ENCODE measurements at places on chromosomes 4 and X.

DNA sequence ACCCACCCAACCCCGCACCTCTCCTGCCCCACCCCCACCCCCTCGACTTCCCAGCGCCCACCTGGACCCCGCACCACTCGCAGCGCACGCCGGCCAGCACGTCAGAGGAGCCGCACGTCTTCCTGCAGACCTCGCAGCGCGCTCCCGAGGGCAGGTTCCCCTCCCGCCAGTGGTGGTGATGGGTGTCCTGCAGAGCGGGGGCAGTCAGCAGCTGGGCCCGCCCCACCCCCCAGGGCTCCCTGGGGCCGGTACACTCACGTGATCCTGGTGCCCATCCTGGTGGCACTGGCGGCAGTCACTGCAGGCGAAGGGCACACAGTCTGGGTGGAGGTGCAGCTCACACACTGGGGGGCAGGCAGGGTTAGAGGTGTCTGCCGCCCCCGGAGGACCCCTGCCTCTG, 5.1 kb downstream of the DGKQ start:
- no peak for DNase-seq

GRCh38 chrX:20270562-20270890, 3.8 kb upstream of the RPS6KA3 start:
- DNase-seq: no peak

DNA sequence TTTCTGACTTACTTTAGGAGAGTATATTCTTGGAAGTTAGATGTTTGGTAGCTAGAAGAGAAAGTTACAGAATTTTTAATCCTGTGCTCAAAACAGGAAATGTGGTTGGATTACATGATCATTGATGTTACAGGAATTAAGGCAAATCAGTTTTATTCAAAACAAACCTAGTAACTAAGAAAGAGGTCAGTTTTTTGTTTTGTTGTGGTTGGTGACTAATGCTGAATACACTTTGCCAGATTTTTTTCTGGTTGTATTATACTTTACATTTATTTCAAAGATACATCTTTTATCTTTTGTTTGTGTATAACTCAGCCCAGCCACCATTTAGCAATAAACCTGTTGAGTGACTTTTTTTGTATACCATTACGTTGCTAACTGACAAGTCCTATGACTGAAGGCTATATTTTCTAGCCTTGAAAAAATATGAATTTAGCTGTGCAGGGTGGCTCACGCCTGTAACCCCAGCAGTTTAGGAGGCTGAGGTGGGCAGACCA, 116.7 kb downstream of the KLHL8 start:
- peak; percentile 59 for DNase-seq

GRCh38 chr4:108846568-108846967, 83.7 kb upstream of the ETNPPL start:
- DNase-seq: no peak

DNA sequence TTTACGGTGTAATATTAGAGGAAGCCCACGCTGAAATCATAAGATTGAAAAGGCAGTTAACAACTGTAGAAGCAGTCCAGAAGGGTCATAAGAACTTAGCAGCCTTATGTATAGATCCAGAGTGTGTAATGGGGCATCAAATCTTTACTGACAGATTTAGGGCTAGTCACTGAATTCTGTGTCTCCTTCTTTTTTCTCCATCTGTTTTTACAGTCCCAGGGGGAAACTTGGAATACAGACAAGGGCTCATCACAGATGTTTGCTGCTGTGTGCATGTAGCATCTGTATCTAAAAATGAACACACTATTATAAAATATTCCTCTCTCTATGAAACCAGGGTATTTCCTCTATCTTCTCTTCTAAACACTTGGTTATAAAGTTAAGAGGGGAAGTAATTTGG, 43.9 kb downstream of the CYSLTR1 start:
- DNase-seq: no peak

DNA sequence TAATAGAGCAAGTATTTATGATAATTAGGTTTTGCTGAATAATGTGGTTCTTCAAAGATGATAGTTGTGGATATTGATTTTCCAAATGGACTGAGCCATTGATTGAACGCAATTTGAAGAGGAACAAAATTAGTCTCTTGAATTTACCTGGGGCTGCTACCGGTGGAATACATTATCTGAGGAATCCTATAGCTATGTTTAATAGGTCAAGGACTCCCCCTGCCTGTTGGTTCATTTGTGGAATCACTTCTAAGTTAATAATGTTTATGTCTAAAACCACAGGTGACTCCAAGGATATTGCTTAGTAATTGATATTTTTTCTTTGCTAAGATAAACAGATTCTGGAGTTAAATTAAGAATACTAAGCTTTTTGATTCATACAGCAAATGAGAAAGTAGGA, 576.0 kb upstream of the PABPC4L start:
- no peak for DNase-seq

GRCh38 chr4:123250843-123251242, 145.8 kb upstream of the SPRY1 start:
- no peak for DNase-seq

DNA sequence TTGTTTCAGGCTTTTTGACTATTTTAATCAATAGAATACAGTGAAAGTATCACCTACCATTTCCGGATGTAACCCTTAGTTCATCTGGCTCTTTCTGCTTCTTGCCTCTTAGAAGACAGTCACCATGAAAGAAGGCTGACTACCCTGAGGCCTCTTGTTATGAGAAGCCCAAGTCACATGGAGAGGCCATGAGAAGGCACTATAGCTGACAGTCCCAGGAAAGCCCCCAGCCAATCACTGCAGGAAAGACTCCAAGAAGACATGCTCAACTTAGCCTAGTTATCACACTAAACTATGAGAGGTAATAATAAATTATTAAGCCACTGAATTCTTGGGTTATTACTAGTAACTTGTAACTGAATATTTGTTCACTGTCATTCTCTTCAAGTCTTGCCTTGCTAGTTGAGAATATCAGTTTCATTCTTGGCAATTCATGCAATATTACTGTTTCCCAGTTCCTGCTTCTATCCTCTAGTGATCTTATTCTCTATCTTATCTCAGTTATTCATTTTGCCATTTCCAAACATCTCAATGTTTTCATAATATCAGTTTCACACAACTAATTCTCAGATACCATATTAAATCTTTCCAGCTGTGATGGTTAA, 57.1 kb upstream of the GUCY1A1 start:
- no peak for DNase-seq

- no peak for DNase-seq
Observed at GRCh38 chrX:109352066-109352588, 129.8 kb downstream of the GUCY2F start.

DNA sequence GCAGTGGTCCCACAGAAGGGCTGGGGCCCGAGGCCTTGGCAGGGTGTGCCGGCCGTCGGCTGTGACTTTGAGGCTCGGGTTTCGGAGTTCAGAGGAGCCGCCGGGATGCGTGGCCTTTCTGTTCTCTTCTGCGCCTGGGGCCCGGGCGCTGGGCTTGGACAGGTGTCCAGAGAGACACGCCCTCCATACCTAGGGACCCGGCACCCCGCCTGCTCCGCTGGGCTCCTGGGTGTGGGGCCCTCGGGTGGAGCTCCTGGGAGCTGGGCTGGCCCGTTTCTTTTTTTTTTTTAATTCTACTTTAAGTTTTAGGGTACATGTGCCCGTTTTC, 11.3 kb downstream of the FGFRL1 start:
- no peak for DNase-seq

GRCh38 chr4:154004507-154005170, 215.8 kb upstream of the SFRP2 start:
- DNase-seq: no peak

DNA sequence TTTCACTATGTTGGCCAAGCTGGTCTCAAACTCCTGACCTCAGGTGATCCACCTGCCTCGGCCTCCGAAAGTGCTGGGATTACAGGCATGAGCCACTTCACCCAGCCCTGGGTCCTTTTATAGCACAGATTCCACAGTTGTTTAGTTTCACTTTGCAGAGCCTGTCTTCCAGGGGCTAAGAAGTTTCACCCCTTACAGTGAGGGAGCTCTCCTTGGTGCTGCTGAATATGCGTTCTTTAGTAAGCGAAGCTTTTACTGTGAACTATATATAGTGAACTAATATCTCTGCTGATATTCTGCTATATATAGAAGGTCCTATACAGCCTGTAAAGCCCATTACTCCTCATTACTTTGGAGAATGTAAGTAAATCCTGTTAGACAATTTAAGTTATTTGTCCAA, 4.2 kb downstream of the TCEAL6 start:
- DNase-seq: no peak

DNA sequence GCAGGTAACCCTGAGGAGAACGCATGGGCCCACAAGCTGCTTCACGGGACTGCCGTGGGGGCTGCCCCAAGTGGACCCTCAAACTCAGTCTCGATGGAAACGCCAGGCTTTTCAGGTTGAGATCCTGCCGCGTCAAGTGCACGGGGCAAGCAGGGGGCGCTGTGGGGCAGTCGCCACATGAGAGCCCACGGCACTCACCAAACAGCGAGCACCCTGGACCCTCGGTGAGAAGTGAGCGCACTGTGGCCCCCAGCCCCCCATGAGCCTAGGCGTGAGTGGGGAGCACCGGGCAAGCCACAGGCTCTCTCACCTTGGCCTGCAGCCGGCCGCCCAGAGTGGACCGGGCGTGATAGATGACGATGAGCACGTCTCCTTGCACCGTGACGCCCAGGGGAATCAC, 50.9 kb upstream of the CPLX1 start:
- no peak for DNase-seq

DNA sequence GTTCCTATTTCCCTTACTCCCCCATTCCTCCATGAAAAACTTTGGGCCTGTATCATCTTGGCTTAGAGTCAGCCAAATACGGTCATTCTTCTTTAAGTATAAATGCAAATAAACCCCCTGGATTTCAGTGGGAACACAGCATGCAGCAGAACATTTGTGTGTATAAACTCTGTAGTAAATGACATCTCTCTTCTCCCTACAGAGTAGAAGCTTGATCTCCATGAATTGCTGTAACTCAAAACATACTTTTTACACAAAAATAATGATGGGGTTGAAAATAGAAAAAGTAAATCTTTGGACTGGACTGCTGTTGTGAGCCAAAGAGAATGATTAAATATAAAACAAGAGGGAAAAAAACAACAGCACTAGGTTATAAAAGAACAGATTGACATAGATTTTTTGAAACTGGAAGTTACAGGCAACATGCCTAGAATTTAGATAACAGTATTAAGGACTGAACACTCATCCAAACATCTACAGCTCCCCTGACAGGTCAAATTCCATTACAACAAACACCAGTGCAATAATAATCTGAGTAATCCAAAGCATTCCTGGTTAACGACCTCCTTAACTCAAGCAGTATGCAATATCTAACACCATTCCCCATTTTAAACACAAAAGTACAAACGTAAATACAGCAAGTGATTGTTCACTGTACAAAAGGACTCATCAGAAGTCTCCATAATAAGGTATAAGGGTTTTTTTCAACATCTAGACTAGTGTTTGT, 30.7 kb downstream of the TSPAN5 start:
- no peak for DNase-seq

GRCh38 chr4:126627255-126627654, 1005.5 kb upstream of the INTU start:
- DNase-seq: no peak

DNA sequence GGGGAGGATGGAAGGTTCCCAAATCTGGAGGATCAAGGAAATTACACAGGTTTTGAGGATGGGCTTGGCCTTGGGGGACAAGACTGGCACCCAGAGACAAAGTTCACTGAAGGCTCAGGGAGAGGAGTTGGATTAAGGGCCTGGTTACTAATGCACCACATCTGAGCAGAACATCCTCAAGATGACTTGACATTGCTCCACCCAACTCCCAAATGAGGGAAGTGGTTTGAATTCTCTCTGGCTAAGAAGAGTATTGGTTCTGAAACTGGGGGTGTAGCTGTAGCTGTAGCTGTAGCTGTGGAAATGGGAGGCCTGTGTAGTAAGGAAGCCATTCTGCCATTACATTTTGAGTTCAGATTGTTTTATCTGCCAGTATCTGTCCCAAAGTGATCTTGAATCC, 129.4 kb downstream of the RASL11B start:
- no peak for DNase-seq

GRCh38 chr4:163111588-163111987, 55.1 kb downstream of the NAF1 start:
- no peak for DNase-seq

- DNase-seq: no peak
Observed at GRCh38 chr4:168535689-168536088, 38.8 kb downstream of the PALLD start.

DNA sequence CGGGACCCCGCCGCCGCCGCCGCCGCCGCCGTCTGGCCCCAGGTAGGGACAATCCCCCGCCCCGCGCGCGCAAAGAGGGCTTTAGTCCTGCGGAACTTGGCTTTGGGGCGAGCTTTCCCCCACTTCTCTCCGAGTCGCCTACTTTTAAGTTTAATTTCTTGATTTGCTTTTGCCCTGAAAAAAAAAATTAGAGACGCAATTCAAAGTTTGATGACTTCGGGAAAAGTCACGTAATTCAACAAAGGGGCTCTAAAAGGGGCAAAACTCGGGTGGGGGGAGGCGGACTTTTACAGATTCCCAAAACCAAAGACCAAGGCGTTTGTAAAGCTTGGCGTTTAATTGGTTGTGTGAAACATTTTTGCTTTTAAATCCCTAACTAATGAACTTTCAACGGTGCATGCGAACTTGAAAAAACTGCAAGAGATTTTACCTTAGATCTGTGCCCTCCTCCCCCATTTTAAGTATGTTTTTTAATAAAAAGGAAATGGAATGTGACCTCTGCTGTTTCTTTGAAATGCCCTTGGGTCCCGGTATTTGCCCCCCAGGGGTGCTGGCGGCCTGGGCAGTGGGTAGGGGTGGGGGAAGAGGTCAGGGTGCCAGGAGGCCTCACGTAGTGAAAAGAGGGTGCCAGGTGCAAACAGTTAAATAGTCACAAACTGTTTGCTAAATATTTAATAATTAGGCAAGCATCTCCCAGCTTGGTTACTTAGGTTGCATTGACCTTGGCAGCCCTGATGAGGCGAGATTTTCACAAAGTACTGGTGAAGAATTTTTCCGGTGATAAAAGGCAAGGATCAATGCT, 209.7 kb downstream of the NWD2 start:
- no peak for DNase-seq

- DNase-seq: no peak
Observed at GRCh38 chrX:110087485-110088356, 84.8 kb downstream of the TMEM164 start.

DNA sequence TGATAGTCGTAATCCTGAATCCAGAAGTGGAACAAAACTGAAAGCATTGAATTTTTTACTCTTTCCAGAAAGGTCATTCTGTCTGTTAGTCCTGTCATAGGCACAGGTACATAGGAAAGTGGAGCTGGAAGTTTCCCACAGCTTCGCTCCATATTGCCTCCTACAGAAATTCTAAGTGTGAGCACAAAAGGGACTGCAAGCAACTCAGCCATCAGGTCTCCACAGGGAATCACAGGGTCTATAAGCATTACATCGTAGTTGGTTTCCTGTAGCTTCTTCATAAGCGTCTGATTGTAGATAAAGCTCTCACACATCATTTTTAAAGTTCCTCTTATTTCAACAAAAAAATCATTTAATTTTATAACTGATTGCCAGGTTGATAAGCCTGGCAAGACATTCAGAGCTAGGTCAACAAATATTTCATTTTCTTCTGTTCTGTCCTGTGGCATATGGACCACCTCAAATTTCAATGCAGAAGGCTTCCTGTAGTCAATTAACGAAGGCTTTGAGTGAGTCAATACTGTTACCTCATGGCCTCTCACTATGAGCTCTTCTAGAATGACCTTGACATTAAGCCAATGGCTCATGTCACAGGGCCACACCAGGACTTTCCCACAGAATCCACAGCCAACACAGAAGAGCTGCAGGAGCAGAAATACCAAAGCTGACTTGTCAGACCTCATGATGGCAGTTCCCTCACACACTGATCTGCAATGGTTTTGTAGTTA, at the start of gene UGT2A3:
Gene UGT2A3 (minus strand): TSS at position 727 of the 728 bp plus-strand sequence. CDS start 44 bp downstream, at position 683.
- no peak for DNase-seq

Measured in CD4-positive, alpha-beta T cell treated with Interleukin-12 subunit alpha and Interleukin-12 subunit beta, for 1 hour (primary cell).